ENCODE measurements at places on chromosomes 5 and 9.

DNA sequence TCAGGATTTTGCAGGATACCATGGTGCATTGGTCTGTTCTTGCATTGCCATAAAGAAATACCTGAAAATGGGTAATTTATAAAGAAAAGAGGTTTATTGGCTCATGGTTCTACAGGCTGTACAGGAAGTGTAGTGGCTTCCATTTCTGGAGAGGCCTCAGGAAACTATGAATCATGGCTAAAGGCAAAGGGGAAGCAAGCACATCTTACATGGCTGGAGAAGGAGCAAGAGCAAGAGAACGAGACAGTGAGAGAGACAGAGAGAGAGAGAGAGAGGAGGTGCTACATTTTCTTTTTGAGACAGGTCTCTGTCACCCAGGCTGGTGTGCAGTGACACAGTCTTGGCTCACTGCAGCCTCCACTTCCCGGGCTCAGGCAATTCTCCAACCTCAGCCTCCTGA, 43.9 kb downstream of the P4HA2 start:
- no peak for DNase-seq

GRCh38 chr9:81656004-81656403, 33.3 kb downstream of the TLE1 start:
- DNase-seq, result no peak

- DNase-seq, result no peak
Measured at GRCh38 chr5:174423558-174423957, 300.8 kb upstream of the MSX2 start.

- no peak for DNase-seq
Measured at GRCh38 chr5:91219091-91219802, 163.9 kb downstream of the ARRDC3 start.

- no peak for DNase-seq
Measured at GRCh38 chr9:135076876-135077430, 10.5 kb upstream of the OLFM1 start.

DNA sequence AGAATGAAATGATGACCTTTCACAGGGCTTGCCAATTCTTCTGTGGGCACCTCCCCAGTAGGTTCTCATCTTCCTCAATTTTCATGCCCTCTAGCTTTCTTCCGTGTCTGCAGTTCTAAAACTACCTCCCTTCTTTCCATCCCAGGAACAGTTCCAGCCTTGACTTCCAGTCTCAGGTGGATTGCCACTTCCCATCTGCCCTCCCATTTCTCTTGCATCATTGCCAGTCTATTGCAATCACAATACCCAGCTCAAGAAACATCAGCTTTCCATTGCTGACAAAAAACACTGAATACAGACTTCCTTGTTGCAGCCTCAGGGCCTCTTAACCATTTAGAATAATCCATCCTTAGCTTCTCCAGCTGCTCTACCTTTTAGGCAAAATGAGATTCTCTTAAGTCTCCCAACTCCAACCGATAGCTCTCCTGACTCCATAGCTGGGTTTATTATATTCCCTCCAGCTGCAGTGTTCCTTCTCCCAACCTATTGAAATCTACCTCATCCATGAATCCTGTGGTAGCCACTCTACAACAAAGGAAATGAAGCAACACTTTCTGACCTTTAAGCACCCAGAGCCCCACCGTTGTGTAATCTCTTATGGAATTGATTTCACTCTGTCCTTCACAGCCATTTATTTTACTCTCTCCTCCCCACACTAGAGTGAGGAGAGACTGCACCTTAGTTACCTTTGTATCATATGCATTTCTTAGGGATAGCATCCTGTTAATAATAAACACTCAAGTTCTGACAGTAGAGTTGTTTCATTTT, 75.6 kb upstream of the PCA3 start:
- no peak for DNase-seq

GRCh38 chr5:35862126-35862525, 5.4 kb downstream of the IL7R start:
- DNase-seq, result no peak

DNA sequence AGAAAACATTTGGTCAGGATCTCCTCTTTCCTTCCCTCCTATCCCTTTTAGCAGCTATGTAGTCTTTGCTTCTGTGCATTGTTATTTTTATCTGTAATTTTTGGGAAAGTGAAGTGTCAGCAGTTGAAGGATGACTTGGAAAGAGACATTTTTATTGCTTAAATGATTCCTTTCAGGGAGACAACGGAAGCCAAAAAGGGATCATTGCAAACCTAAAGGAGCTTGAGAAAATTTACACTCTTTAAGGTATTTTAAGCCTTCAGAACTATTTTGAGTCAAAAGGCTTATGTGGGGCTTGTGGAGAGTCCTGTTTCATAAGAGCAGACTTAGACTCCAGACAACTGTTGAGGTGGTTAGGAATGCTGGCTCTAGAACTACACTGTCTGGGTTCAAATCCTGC, 281.6 kb downstream of the KIF4B start:
- DNase-seq, result no peak

DNA sequence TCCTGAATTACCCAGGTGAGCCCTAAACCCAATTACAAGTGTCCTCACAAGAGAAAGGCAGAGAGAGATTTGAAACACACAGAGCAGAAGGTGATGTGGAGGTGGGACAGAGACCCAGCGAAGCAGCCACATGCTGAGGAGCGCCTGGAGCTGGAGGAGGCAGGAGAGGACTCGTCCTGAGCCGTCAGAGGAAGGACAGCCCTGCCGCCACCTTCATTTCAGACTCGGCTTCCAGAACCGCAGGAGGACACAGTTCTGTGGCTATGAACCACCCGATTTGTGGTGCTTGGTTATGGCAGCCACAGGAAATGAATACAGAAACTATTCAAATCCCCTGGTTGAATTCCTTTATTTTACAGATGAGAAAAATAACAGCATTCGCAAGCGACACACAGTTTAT, 16.4 kb upstream of the FBP1 start:
- DNase-seq, result no peak

DNA sequence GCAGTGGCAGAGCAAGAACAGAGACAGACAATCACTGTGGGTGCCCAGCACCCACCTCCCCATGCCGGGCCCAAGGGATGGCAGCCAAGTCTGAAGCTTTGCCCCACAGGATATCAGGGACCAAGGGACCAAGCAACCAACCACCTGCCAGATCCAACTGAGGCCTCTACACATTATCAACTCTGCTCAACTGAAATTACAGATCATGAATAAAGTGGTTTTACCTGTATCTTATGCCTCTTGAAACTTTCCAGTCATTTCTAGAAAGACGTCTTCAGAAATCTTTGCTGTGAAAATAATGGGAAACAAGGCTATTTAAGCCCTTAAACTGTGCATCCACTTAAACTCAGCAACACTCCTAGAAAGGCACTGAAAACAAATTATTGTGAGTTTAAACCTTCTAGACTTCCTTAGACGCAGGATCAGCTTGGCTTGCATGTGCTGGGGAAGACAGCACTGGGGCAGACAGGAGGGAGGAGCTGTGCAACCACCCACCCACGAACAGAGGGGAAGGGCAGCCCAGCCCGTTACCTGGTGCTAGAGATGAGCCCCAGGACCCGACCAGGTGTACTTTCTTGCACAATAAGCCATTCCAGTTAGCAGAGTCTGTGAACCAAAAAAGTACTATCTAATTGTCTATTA, 80.0 kb downstream of the SEMA4D start:
- no peak for DNase-seq

DNA sequence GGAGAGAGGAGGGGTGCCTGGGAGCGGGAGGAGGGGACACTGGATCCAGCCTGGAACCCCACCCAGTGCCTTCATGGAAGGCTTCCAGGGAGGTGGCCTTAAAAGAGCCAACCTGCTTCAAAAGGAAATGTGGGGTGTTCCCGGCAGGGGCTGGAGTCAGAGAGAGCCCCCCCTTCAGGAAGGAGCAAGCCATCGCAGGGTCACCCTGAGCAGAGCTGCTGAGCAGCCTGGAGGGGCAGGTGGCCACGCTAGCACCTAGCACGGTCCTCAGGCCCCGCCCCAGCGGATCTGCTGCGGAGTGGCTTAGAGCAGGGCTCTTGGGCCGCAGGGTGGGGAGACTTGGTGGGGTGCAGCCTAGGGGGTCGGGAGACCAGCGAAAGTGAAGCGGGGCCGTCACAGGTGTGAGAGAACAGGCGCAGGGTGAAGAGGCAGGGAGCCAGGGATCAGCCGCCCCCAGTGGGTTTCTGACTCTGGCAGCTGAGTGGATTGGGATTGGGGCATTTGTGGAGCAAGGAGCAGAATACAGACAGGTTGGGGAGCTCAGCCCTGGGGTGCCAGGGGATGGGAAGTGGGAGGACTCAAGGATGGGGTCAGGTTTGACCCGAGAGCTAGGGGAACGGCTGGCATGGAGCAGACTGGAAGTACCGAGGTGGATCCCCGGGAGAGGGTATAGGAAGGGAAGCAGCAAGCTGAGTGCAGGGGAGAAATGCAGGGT, 1.5 kb downstream of the LCN2 start:
- no peak for DNase-seq

DNA sequence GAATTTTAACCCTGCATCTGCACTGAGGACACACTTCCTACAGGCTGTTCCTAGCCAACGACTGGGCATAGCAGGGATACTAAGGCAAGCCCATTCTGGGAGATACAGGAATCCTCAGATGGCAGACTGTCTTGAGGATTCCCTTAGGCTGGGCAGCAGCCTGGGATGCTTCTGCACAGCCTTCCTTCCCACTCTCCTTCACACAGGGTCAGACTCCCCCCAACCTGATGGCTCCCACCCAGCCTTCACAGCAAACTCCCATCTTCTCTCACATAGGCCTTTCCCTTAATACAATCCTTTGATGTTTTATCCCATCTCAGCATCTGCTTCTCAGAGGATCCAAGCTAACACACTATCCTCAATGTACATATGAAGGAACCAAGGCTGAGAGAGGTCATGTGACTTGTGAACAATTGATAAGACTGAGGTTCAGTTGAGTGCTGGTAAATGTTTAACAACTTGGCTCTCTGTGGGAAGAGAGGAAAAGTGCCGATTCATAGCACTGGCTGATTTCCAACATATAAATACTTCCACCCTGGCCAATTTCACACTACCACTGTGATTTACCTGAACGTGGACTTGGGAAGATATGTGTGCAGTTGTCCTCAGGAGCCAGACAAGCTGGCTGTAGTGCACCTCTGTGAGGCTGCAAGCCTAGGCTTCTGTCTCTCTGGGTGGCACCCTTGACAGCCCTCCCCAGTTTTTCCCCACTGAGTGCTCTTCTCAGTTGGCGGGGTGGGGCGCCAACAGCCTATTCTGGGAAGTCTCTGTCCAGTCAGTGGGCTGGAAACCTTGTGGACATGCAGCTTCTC, 120.2 kb upstream of the TRIM32 start:
- DNase-seq, result no peak

DNA sequence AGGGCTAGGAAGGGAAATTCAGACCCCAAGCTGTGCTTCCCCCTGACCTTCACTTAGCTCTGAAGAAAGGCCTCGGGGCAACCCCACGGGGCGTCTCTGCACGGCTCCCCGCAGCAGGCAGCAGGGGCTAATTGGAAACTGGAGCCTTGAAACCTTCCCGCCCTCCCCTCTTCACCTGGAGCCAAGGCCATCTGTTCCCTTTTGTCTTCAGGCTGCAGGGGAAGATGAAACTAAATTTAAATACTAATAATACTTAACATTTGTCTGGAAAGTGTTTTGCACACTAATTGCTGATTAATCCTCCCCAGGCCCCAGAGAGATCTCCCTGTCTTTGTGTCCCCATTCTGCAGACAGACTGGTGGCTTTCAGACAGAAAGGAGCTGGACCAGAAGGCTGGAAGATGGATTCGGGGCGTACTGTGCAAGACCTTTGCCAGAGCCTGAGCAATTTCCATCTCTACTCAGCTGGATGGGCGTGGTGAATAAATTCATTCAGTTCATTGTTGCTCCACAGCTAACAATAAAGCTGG, 34.1 kb upstream of the CPLX2 start:
- no peak for DNase-seq

- no peak for DNase-seq
Measured at GRCh38 chr5:137022043-137022442, 477.1 kb downstream of the SPOCK1 start.

DNA sequence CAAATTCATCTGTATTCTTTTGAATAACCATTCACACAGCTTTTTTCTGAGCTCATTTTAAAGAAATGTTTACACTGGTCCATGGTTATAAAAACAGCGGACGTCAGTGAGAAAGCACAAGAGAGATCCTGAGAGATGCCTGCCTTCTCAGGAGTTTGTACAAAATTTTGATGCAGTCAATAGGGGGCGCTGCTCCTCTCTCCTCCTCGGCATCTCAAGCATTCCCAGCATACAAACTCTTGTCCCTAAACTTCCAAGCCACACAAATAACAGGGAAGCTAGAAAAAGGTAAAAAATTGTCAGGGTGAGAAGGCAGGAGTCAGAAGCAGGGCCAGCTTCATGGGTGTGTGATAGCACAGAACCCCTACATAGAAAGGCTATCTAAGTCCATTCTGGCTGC, 11.2 kb upstream of the CCDC152 start:
- DNase-seq, result no peak

DNA sequence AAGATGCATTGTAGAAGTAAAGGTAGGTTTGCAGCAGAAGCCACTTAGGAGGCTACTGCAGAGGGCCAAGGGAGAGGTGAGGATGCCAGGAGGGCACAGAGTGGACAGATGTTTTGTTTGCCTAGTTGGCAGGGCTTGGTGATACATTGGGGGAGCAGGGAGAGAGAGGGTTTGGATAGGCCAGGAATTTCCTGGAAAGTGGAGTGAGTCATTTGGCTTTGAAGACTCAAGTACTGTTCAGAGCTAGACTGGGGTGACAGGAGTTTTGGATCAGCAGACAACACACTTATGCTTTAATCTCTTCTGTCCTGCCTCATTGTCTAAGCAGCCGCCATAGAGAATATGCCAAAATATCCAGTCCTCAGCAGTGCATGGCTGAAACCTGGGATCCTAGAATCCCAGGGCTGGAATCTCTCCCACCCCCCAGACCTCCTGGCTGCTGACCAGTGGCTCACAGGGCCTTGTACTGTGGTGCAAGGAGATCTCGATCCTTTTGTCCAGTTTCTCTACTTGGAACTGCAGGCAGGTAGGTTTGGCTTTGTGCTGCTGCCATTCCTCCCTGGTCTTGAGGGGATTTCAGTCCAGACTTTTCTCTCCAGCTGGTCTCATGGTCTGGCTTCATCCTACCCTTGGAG, 11.0 kb downstream of the TMEM268 start:
- DNase-seq, result no peak
